M059J (cell line): ENCODE measurements at places on chromosomes 13 and 19. TPM values are rescaled to one million over a fixed set of nuclear protein-coding genes. Genes with fewer than 3 reads are reported as not detected.

The CYP2A6 gene
- total RNA-seq: not detected in 2 replicates

The B9D2 gene
- 8.2 and 9.9 TPM in 2 replicates for total RNA-seq

The CASP14 gene
- total RNA-seq: not detected in 2 replicates

The NLRP12 gene
- not detected in 2 replicates for total RNA-seq

The PRX gene
- 2.3 and 2.6 TPM in 2 replicates for total RNA-seq

The ZNF91 gene
- total RNA-seq: 28.6 and 29.3 TPM in 2 replicates

The FGF14 gene
- not detected in 2 replicates for total RNA-seq

The SLC7A1 gene
- total RNA-seq: 9.3 and 15.9 TPM in 2 replicates

The CACNG7 gene
- not detected in 2 replicates for total RNA-seq

The KCTD12 gene
- 2.9 and 3.9 TPM in 2 replicates for total RNA-seq

The CHST8 gene
- total RNA-seq: not detected in 2 replicates

The LCP1 gene
- total RNA-seq: 21.3 and 29.6 TPM in 2 replicates

The NFIX gene
- 38.5 and 52.0 TPM in 2 replicates for total RNA-seq

The KASH5 gene
- total RNA-seq: not detected in 2 replicates

The NLRP5 gene
- total RNA-seq: not detected in 2 replicates

The GAPDHS gene
- not detected in 2 replicates for total RNA-seq

The IL17D gene
- 0.47 and 0.71 TPM in 2 replicates for total RNA-seq

The CGB5 gene
- 7.3 and 8.1 TPM in 2 replicates for total RNA-seq

The PLIN5 gene
- not detected in 2 replicates for total RNA-seq

The ZGLP1 gene
- total RNA-seq: 0.94 TPM in 1 of 2 replicates, not detected in the other

The ZNF560 gene
- total RNA-seq: 0.10 and 1.7 TPM in 2 replicates

The CDC37 gene
- 109 and 233 TPM in 2 replicates for total RNA-seq

The ZNF835 gene
- total RNA-seq: 0.49 and 0.71 TPM in 2 replicates

The ATP4A gene
- total RNA-seq: not detected in 2 replicates

The CDX2 gene
- not detected in 2 replicates for total RNA-seq

The CNMD gene
- total RNA-seq: not detected in 2 replicates

The PRR20C gene
- total RNA-seq: not detected in 2 replicates

The CEACAM21 gene
- not detected in 2 replicates for total RNA-seq

The SPINT2 gene
- 8.5 and 8.9 TPM in 2 replicates for total RNA-seq

The MBD3L4 gene
- not detected in 2 replicates for total RNA-seq

The SERTM1 gene
- total RNA-seq: not detected in 2 replicates

The ELANE gene
- total RNA-seq: not detected in 2 replicates

The CGB8 gene
- 15.7 and 21.3 TPM in 2 replicates for total RNA-seq

The MYO1F gene
- 0.15 and 0.25 TPM in 2 replicates for total RNA-seq

The DACT3 gene
- total RNA-seq: 0.52 and 1.4 TPM in 2 replicates

The TEX29 gene
- not detected in 2 replicates for total RNA-seq

The CBY2 gene
- not detected in 2 replicates for total RNA-seq

The ERICH4 gene
- total RNA-seq: not detected in 2 replicates

The SIGLEC14 gene
- not detected in 2 replicates for total RNA-seq

The CYP4F8 gene
- total RNA-seq: not detected in 2 replicates

The DLL3 gene
- 0.86 and 2.3 TPM in 2 replicates for total RNA-seq

The NALCN gene
- 0.17 and 1.4 TPM in 2 replicates for total RNA-seq

The MRPS12 gene
- total RNA-seq: 57.5 and 76.6 TPM in 2 replicates
